ENCODE measurements at places on chromosomes 1 and 21. TPM values are rescaled to one million over a fixed set of nuclear protein-coding genes. Genes with fewer than 3 reads are reported as not detected.

- no peak overlapping the region for H3K27ac ChIP-seq
- no peak for DNase-seq
- no peak overlapping the region for H3K4me3 ChIP-seq
- no peaks in the 10 kb centered on the region for H3K36me3 ChIP-seq
Measured at GRCh38 chr1:51969038-51969705, 21.3 kb downstream of the RAB3B start.

- H3K36me3 ChIP-seq = no peaks in the 10 kb centered on the region
- H3K27ac ChIP-seq = no peak overlapping the region
- no peak overlapping the region for H3K4me3 ChIP-seq
- peaks cover 18% of the 10 kb centered on the region for H3K4me1 ChIP-seq
Measured at GRCh38 chr21:15437883-15438282, 291.9 kb upstream of the USP25 start.

GRCh38 chr1:205568469-205569361, 63.1 kb downstream of the ELK4 start:
- H3K27me3 ChIP-seq = peaks cover 39% of the 10 kb centered on the region
- H3K27ac ChIP-seq = no peak overlapping the region
- H3K4me1 ChIP-seq = peaks cover 11% of the 10 kb centered on the region

- H3K4me1 ChIP-seq = no peaks in the 10 kb centered on the region
- H3K27me3 ChIP-seq = no peaks in the 10 kb centered on the region
- no peak overlapping the region for H3K27ac ChIP-seq
- H3K4me3 ChIP-seq = no peak overlapping the region
- DNase-seq = no peak
- no peaks in the 10 kb centered on the region for H3K36me3 ChIP-seq
Measured at GRCh38 chr1:215730600-215730999, 163.5 kb downstream of the KCTD3 start.

- peaks cover 57% of the 10 kb centered on the region for H3K4me1 ChIP-seq
- no peak for DNase-seq
- no peaks in the 10 kb centered on the region for H3K27me3 ChIP-seq
- no peaks in the 10 kb centered on the region for H3K36me3 ChIP-seq
- H3K4me3 ChIP-seq = no peak overlapping the region
Measured at GRCh38 chr1:77948841-77949424, 29.9 kb downstream of the FUBP1 start.

OR10J1 gene
- total RNA-seq = not detected

S100A11 gene
- 243 TPM for total RNA-seq

HCN3 gene
- total RNA-seq = 0.65 TPM
